ENCODE measurements at places on chromosomes 2 and 18.

- DNase-seq: no peak
Observed at GRCh38 chr2:219434718-219435525, at the start of gene SPEG. TSS of gene SPEG (plus strand) at chr2:219434843. CDS start at chr2:219434978, 135 bp downstream.

DNA sequence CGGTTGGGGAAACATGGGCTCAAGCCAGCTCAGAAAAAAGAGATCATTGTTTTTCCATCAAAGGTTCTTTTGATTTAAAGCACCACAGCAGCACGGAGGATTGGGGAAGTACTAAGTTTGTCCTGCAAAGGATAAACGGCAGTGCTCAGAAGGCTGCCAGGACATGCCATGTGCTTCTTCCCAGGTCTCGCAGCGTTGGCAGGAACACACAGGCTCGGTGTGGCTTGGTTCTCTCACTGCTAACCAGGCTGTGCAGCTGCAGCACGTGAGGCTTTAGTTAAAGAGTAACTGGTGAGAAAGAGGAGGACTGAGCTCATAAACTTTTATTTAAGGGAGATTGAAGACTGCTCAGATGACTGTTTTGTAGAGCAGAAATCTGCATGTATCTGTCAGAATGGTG lies 264.3 kb downstream of the TSN start:
- no peak for DNase-seq

- peak; percentile 31 for DNase-seq
Observed at GRCh38 chr2:99488539-99489062, 1.2 kb downstream of the REV1 start.

DNA sequence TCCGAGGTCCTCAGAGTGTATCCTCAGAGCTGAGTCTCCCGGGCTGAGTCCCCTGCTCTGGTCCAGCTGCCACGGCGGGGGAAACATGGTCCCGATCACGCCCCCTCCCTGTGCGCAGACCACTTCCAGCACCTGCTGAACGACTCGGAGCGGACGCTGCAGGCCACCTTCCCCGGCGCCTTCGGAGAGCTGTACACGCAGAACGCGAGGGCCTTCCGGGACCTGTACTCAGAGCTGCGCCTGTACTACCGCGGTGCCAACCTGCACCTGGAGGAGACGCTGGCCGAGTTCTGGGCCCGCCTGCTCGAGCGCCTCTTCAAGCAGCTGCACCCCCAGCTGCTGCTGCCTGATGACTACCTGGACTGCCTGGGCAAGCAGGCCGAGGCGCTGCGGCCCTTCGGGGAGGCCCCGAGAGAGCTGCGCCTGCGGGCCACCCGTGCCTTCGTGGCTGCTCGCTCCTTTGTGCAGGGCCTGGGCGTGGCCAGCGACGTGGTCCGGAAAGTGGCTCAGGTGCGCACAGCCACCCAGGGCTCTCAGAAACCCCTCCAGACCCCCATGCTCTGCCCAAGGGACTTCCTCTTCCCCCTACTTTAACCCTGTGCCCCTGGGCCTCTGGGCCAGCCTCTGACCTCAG lies 26.7 kb downstream of the GPC1 start:
- DNase-seq: no peak

DNA sequence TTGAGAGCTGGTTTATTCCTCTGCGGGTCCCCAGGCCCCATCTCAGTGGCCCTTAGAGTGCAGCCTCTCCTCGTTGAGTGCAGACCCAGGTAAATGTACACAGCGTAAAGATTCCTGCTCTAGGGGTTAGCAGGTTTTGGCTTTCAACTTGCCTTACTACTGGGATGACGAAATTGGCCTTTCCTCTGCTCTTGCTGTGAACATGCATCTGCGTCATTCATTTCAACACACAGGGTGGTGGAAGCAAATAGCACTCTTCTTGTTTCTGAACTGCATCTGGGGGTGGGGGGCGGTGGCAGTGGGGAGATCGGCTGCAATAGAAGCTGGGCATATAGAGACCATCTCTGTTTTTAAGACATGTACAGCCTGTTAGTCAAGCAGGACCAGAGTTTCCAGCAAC lies 16.5 kb upstream of the SLC16A14 start:
- DNase-seq: no peak

DNA sequence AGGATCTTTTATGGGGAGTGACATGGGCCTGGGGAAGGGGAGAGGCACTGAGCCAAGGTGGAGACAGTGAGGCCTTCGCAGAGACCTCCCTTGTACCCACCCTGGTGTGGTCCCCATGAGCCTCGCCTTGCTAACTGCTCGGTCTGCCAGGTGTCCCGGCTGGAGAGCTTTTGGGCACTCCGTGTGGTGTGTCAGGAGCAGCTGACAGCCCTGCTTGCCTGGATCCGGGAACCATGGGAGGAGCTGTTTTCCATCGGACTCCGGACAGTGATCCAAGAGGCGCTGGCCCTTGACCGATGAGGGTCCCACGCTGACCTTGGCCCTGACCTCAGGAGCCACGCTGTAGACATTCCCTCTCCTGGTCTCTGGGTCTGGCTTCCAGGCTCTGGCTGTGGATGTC lies 11.5 kb upstream of the SLC4A3 start:
- DNase-seq: no peak

DNA sequence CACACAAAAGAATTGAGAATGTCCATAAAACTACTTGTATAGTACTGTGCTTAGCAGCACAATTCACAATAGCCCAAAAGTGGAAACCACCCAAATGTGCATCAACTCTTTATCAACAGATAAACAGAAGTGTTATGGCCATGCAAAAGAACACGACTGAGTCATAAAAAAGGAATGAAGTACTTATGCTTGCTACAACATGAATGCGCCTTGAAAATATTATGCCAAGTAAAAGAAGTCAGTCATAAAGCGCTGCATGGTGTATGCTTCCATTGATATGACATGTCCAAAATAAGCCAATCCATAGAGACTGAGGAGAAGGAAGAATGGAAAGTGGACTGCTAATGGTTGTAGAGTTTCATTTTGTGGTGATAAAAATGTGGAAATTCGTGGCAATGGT lies 12.1 kb upstream of the MAP2 start:
- no peak for DNase-seq

- peak; percentile 39 for DNase-seq
Observed at GRCh38 chr2:124875627-124876244, 850.6 kb downstream of the CNTNAP5 start.

GRCh38 chr2:175001566-175001965 lies 3.6 kb downstream of the CHN1 start:
- no peak for DNase-seq

- no peak for DNase-seq
Observed at GRCh38 chr2:602571-603359, 74.4 kb downstream of the TMEM18 start.

GRCh38 chr2:121205321-121205942 lies 79.6 kb downstream of the TFCP2L1 start:
- DNase-seq: no peak

- no peak for DNase-seq
Observed at GRCh38 chr2:216056739-216057138, 24.9 kb downstream of the PECR start.

DNA sequence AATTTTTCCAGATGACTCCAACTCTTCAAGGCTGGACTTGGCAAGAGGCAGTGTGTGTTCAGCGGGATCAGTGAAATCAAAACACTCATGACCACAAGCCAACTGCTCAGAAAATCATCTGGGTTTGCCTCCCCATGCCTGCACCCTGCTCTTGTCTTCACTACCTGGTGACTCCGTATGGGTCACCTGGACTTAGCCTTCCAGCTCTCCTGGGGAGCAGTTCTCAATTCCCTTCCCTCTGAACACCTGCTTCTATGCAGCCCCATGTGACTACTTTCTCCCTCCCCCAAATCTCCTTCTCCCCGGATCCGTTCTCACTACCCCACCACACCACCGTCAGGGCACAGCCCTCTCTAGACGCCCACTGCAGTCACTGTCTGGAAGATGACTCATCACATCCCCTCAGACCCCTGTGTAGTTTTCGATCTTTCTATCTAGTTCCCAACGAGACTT lies 130.2 kb upstream of the ID2 start:
- DNase-seq: no peak

- DNase-seq: no peak
Observed at GRCh38 chr2:48207851-48208250, 301.6 kb upstream of the FBXO11 start.

DNA sequence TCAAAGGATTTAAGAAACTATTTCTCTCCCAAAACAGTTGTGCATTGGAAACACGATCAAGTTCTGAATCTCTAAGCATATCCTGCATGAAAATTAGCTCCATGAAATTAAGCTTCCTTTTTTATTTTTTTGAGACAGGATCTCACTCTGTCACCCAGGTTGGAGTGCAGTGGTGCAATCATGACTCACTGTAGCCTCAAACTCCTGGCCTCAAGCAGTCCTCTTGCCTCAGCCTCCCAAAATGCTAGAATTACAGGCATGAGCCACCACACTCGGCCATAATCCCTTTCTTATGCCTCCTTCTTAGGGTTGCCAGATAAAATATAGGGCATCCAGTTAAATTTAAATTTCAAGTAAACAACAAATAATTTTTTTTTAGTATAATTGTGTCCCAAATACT lies 124.4 kb downstream of the ARL4C start:
- peak; percentile 10 for DNase-seq

DNA sequence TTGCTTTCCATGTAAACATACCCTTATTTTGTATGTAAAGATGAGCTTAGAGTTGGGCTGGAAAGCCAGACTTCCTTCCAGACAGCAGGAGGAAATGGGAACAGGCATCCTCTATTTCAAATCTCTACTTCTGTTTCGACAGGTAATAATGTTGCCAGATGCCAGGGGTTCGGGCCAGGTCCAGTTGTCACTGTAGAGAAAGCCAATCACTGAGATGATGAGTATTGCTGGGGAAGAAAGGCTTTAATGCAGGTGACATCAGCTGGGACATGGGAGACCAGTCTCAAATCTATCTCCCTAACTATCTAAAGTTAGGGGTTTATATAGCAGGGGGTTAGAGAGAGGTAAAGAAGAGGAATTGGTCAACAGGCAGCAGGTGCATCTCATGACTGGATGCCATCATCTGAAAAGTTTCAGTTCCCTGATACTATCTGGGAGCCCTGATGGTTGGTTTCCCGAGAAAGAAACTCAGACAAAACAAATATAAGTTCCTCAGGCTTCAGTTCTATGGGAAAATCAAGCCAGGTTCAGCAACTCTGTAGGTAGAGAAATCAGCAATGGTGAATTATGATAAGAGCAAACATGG lies 9.3 kb upstream of the MTCL1 start:
- DNase-seq: no peak

DNA sequence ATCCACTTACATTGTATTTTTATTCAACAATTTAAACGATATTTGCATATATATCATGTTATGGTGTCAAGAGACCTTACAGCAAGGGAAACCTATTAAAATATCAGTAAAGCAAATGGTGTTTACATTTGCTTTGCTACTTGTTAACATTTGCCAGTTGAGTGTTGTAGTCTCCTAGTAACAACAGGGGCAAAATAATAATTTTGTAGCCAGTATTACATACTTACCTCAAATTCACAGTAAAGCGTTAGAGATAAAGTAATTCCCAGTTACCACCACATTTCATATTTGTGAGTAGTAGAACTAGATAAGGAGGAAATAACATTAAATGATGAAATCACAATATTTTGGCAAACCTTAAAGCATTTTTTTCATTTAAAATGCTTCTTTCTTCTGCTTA lies 71.3 kb downstream of the FASTKD2 start:
- no peak for DNase-seq

- DNase-seq: no peak
Observed at GRCh38 chr2:211468877-211469663, 912.7 kb downstream of the CPS1 start.

GRCh38 chr2:106168657-106169056 lies 25.4 kb downstream of the UXS1 start:
- DNase-seq: no peak

DNA sequence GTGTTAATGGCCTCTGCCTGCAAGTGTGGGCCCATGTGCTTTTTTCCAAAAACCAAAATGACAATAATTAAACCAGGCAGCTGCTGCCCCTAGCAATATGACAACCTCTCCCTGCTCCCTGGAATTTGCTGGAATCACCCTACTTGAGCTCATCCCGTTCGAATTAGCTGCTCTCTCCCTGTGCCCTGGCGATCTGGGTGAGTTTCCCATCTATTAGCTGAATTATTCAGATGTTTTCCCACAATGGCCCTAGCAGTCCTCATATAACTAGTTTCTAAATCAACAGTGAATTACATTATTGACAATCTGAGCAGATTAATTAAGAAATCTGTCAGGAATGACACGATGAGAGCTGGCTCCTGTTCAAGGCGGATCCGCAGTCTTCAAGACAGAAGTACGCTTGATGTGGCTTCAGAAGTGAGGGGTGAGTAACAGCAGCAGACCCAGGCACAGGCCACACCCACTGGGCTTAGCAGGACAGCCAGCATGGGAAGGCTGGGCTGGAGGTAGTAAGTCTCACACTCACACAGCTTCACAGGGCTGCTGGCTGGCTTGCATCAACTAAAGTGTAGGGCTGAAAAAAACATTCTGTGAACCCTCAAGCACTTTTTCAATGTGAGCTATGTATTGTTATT lies 366.2 kb upstream of the ID2 start:
- no peak for DNase-seq

DNA sequence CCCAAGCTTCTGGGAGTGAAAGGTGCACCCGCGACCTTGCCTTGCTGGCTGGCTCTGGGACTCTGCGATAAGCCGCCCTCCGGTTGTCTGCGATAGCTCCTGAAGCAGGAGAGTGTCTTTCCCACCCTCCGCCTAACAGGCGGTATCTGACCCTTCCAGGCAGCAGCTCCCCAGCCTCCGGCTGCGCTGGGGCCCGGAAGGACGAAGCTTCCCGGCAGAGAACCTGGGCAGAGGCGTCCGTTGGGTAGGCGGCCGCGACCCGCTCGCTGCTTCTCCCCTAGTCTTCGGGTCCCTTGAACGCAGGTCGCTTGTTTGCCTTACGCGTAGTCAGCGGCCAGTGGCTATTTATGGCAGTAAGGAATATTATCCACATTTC lies 446 bp upstream of the RHBDD1 start:
- peak; percentile 43 for DNase-seq

- no peak for DNase-seq
Observed at GRCh38 chr18:55419132-55419946, 168.7 kb downstream of the TCF4 start.

- no peak for DNase-seq
Observed at GRCh38 chr2:143125717-143126116, 3.5 kb upstream of the ARHGAP15 start.

GRCh38 chr18:56379256-56379655 lies 259.1 kb downstream of the TXNL1 start:
- DNase-seq: no peak

DNA sequence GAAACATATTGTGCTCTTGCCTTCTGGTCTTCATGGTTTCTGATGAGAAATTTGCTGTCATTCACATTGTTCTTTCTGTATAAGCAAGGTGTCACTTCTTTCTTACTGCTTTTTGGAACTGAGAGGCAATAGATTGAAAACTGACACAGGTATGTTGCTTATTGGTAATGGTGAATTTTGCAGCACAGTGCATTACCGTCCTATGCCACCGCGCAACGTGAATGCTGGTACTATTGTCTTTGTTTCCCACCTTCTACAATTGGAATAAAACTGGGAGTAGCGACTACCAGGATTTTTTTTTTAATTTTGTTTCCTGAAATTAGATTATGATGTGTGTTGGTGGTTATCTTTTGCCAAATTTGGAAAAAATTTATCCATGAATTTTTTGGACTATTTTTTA lies 11.4 kb downstream of the XIRP2 start:
- no peak for DNase-seq

All from activated CD4-positive, alpha-beta T cell treated with anti-CD3 and anti-CD28 coated beads, Interleukin-2, Interleukin-6, amounts not matched to agents 100 ng/mL and 50 ng/mL, durations not matched to agents 16 hours and 8 hours (primary cell).